ENCODE measurements at places on chromosomes 13 and 19. TPM values are rescaled to one million over a fixed set of nuclear protein-coding genes. Genes with fewer than 3 reads are reported as not detected.
A peak's percentile ranks its signal among the peaks of the same experiment; 100 is the strongest.

- DNase-seq: peak; percentile 26
Measured at GRCh38 chr19:9848060-9848459, 12.9 kb downstream of the PIN1 start.

- no peak for DNase-seq
Measured at GRCh38 chr13:91762957-91763356, 364.5 kb downstream of the GPC5 start.

DNA sequence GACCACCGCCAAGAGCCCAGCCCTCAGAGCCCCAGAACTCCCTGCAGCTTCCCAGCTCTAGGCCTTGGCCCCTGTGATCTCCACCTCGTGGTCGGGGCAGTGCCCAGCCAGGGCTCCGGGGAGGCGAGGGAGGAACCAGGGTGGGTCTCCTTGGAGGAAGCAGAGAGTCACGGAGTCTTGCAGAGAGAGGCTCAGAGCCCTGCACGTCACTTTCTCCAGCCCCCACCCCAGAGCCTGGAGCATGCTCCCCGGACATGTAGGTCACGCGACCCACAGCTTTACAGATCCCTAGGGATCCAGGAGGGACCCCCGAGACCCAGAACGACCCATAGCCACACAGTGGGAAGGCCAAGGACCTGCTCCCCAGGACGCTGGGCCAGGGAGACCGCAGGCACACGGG lies 11.9 kb downstream of the GADD45B start:
- no peak for DNase-seq

NTF4 gene
- not detected for polyA plus RNA-seq

GRCh38 chr13:48380581-48380980 lies 32.3 kb downstream of the LPAR6 start:
- no peak for DNase-seq

KXD1 gene
- 85.9 TPM for polyA plus RNA-seq

GRCh38 chr13:40026174-40026585 lies 370.7 kb downstream of the COG6 start:
- no peak for DNase-seq

SCN1B gene
- 0.83 TPM for polyA plus RNA-seq

CD70 gene
- polyA plus RNA-seq: 0.39 TPM

PCDH17 gene
- polyA plus RNA-seq: not detected

GRCh38 chr19:2423071-2423914 lies 4.1 kb downstream of the TIMM13 start:
- no peak for DNase-seq

- DNase-seq: no peak
Measured at GRCh38 chr13:111953546-111954178, 113.3 kb upstream of the SOX1 start.

DNA sequence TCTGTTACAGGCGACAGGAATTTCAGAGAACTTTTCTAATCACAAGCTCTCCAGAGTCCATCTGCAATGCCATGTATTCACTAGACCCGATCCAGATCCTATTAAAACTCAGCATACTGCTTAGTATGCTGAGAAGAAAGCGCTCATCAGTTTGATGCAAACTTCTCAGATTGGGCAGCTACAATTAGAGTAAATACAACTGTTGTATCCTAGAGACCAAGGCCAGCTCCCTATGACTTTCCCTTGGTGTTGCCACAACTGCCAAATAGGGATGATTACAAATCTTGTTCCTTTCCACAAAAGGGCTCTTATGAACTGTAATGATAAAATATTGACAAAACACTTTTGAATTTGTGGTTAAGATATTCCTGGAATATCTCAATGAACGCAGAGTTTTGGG lies 191.2 kb downstream of the SPRY2 start:
- no peak for DNase-seq

GRCh38 chr19:47494211-47494547 lies 10.2 kb upstream of the KPTN start:
- DNase-seq: no peak

DNA sequence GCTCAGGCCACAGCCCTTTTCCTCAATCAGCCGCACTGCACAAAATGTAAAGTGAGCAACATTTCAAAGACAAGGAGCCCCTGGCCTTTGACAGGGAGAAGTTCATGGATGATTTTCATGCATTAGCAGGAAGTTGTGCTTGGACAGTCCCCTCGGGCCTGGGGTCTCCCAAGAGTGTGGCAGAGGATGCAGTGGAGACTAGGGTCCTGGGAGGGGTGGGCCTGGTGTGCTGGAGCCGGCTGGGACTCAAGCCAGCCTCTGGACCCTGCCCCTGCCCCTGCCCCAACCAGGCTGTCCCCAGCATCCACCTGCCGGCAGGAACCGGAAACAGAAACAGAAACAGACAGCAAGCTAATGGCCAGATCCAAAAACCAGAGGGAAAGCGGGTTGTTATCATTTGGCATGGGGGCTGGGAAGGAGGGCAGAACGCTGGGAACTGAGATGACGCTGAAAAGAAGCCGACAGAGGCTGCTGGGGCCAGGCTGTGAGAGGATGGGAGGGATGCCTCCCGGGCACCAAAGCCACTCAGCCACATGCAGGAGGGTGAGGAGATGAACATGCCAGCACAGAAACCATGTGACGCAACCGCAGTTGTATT lies 2.3 kb downstream of the GAS6 start:
- no peak for DNase-seq

NDUFA11 gene
- 378 TPM for polyA plus RNA-seq

DNA sequence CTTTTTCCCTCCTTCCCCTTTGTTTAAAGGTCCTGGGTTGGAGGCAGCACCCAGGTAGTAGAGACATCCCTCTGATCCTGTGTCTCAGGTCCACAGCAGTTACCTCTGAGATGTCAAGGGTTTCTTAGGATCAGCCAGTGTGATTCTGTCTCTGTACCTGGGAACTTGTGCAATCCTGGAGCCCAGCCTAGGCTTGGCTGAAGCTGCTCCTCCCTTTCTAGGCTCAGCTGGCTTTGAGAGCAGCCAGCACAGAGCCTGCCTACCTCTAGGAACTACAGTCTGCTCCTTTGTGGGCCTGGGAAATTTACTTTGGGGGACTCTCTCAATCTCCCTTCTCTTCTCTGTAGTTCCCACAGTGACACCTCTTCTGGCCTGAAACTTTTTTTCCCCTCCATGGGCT lies 171.6 kb downstream of the MTUS2 start:
- DNase-seq: no peak

- DNase-seq: no peak
Measured at GRCh38 chr19:55529636-55530234, 7.2 kb downstream of the SBK2 start.

SMIM7 gene
- 82.2 TPM for polyA plus RNA-seq

DNA sequence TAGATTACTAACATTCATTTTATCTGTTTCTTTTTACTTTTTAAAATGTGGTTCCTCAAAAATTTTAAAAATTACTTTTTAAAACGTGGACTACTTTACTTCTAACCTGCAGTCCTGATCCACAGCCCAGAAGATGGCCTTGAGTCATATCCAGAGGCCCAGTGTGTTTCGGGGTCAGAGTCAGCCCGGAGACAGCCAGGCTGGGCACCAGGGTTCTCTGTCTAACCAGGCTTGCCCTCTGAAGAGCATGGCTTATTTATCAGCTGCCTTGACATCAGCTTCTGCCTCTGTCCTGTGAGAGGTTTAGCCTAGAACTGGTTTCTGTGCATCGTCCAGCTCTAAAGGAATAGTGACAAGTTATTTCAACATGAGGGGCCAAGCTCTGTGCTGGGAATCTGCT lies 332.0 kb downstream of the FGF9 start:
- no peak for DNase-seq

KIR3DL1 gene
- 140 TPM for polyA plus RNA-seq

CATSPERD gene
- not detected for polyA plus RNA-seq

DNA sequence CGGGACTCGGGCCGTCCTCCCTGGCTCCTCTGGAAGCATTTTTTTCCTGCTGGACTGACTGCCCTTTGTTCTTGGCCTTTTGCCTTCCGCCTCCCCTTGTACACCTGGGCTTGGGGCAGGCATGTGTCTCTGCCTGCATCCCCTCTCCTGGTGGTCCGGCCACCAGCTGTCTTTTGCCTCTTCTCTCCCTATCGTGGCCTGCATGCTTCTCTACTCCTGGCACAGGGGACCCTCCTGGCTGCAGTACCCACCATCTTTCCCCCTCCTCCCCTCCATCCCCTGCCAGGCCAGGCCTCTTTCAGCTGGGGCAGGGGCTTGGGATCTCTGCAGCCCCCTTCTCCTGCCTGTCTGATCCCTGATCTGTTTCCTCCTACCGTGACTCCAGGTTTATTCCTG lies 12.1 kb downstream of the WTIP start:
- DNase-seq: no peak

- DNase-seq: no peak
Measured at GRCh38 chr13:52600666-52601065, 41.6 kb upstream of the HNRNPA1L2 start.

ZNF17 gene
- polyA plus RNA-seq: 4.3 TPM

DNA sequence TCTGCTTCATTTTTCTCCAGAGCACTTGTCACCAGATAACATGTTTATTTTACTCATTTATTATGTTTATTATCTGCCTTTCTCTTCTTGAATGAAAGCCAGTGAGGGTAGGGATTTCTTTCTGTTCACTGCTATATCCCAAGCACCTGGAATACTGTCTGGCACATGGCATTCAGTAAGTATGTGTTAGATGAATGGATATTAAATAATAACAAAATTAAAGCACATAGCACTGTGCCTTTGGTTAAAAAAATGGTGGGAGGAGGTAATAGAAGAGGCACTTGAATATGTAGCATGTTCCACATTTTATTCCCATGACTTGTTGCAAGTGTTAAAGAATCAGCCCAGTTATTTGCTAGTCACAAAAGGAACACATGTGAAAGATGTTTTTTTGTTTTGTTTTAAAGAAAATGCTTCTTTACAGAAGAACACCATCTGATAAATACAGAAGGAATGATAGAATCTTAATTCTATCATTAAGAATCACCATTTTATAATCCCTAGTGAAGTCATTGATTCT lies 151.0 kb downstream of the DLEU7 start:
- DNase-seq: no peak

- DNase-seq: peak; percentile 4
Measured at GRCh38 chr13:48078251-48078656, 16.6 kb downstream of the MED4 start.

ZNF568 gene
- 8.6 TPM for polyA plus RNA-seq

TMEM59L gene
- not detected for polyA plus RNA-seq

GRCh38 chr19:10981252-10981895 lies 20.5 kb downstream of the SMARCA4 start:
- DNase-seq: no peak

GRCh38 chr19:44003461-44004009 lies 778 bp downstream of the ZNF230 start:
- no peak for DNase-seq

TMEM238 gene
- not detected for polyA plus RNA-seq

DNA sequence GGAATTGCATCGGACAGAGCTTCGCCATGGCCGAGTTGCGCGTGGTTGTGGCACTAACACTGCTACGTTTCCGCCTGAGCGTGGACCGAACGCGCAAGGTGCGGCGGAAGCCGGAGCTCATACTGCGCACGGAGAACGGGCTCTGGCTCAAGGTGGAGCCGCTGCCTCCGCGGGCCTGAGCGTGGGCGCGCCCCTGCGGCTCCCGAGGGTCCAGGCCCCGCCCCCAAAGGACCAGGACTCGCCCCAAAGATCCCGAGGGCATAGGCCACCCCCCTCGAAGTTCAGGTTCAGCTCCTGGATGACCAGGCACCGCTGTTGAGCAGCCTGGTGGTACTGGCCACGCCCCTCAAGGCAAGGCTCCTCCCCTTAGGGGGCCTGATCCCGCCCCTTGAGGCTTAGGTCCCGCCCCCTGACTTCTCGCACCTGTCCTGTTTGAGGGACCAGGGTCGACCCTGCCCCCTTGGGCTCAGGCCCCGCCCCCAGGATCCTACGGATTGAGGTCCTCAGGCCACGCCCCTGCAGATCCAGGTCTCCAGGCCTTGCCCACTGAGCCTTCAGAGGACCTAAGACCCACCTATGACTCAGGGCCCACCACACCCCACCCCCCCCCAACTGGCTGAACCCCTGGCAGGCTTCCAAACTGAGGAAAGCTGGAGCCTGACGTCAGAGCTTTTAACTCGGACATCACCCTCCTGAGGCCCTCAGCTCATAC lies 43.1 kb downstream of the CYP4F22 start:
- peak; percentile 71 for DNase-seq

Data from immature natural killer cell (primary cell).